Type B pancreatic cell (in vitro differentiated cells): ENCODE measurements at places on chromosomes 3 and 15.

DNA sequence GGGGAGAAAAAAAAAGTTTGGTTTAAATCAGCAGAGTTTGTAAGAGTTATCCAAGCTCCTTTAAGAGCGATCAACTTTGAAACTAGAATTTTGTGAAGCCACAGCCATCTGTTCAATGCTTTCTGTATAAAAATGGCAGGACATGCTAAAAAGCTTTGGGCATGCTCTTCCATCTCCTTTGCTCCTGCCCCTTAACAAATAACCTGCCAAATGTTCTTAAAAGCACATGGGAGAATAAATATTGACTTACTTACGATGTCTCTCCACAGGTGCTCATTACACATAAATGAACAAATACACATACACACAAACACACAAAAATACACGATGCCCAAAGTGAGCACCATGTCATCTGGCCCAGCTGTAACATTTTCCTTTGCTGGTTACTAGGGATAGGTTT lies 211.8 kb upstream of the DPH6 start:
- no peak for DNase-seq
- no peak overlapping the region for H3K27ac ChIP-seq
- no peak overlapping the region for H3K4me3 ChIP-seq
- peaks cover 48% of the 10 kb centered on the region for H3K4me1 ChIP-seq
- peaks cover 18% of the 10 kb centered on the region for H3K27me3 ChIP-seq
- H3K36me3 ChIP-seq, result no peaks in the 10 kb centered on the region

DNA sequence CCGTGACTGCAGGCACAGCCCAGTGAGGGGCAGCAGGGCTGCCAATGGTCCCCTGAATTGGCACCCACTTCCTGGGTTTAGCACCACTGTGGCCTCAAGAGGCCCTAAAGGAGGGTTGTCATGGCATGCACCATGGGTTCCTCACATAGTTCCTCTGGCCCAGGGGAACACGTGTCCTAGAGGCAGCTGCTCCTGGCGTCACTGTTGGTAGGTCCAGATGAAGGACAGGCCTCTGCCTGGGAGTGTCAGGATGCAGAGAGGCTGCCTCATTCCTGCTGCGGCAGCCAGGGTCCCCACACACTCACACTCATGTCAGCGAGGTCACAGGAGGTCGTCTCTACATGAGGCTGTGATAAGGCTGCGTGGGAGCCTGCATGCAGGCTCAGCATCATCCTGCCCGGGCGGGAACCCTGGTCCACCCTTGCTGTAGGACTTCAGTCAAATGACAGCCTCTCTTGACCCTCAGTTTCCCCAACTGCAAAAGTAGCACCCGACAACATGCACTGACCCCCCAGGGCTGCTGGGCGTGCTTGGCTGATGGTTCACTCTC lies 26.1 kb upstream of the SFMBT1 start:
- H3K4me1 ChIP-seq, result peaks cover 7% of the 10 kb centered on the region
- H3K4me3 ChIP-seq, result no peak overlapping the region
- peaks cover 10% of the 10 kb centered on the region for H3K27me3 ChIP-seq
- DNase-seq, result no peak

- H3K27me3 ChIP-seq, result no peaks in the 10 kb centered on the region
- peaks cover 3% of the 10 kb centered on the region for H3K4me1 ChIP-seq
- H3K4me3 ChIP-seq, result no peak overlapping the region
- H3K27ac ChIP-seq, result no peak overlapping the region
- peaks cover 5% of the 10 kb centered on the region for H3K36me3 ChIP-seq
Observed at GRCh38 chr3:45575386-45575923, 19.1 kb upstream of the LIMD1 start.

DNA sequence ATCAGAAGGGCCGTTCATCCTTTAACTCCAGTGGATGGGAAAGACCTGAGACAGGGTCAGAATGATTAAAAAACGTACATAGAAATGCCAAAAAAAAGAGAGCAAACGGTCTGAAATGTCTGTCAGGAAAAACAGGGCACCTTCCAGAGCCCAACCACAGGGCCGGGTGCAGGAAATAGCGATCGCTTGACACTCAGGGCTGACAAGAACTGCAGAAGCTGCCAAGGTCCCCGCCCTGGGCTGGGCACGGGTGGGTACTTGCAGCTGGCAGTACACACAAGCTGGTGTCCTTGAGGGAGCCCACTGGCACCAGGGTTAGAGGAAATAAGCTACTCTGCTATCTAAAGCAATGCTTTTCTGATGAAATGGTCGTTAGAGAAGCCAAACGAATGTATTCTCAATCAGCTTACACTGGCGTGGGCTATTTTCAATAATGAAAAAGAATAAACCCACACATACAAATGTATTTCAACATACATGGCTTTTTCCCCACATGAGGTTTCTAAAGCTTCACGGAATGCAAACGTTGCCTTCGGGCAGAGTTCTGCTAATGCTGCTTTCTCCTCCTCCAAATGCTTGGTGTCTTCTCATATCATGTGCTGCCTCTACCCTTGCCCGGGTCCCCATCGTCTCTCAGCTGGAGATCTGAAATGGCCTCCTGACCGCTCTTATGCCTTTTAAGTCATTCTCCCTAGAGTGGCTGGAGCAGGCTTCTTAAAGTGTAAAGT lies 15.6 kb downstream of the FRMD4B start:
- peaks cover 6% of the 10 kb centered on the region for H3K4me1 ChIP-seq
- DNase-seq, result no peak
- no peak overlapping the region for H3K4me3 ChIP-seq
- no peaks in the 10 kb centered on the region for H3K27me3 ChIP-seq

- peaks cover 27% of the 10 kb centered on the region for H3K4me1 ChIP-seq
- peaks cover 24% of the 10 kb centered on the region for H3K36me3 ChIP-seq
- H3K27me3 ChIP-seq, result no peaks in the 10 kb centered on the region
- no peak for DNase-seq
- no peak overlapping the region for H3K4me3 ChIP-seq
Observed at GRCh38 chr15:98896002-98896721, 111.4 kb downstream of the PGPEP1L start.

GRCh38 chr3:33791477-33792166 lies 6.8 kb upstream of the PDCD6IP start:
- H3K36me3 ChIP-seq, result no peaks in the 10 kb centered on the region
- no peak for DNase-seq
- H3K27ac ChIP-seq, result no peak overlapping the region
- H3K4me1 ChIP-seq, result peaks cover 5% of the 10 kb centered on the region
- H3K4me3 ChIP-seq, result no peak overlapping the region
- H3K27me3 ChIP-seq, result peaks cover 22% of the 10 kb centered on the region
